ENCODE measurements at places on chromosomes 3 and 15.

DNA sequence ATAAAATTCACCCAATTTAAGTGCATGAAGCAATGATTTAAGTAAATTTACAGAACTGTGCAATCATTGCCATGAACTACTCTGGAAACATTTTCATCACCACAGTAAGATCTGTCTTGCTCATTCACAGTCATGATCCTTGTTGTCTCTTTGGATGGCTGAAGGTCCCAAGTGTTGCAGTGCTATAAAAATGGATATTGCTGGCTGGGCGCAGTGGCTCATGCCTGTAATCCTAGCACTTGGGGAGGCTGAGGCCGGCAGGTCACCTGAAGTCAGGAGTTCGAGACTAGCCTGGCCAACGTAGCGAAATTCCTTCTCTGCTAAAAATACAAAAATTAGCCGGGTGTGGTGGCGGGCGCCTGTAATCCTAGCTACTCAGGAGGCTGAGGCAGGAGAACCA is 17.0 kb downstream of the SNRPN start:
- no peak for DNase-seq

- DNase-seq, result no peak
These were observed 41.1 kb upstream of the TIPARP start for GRCh38 chr3:156633335-156633734.

DNA sequence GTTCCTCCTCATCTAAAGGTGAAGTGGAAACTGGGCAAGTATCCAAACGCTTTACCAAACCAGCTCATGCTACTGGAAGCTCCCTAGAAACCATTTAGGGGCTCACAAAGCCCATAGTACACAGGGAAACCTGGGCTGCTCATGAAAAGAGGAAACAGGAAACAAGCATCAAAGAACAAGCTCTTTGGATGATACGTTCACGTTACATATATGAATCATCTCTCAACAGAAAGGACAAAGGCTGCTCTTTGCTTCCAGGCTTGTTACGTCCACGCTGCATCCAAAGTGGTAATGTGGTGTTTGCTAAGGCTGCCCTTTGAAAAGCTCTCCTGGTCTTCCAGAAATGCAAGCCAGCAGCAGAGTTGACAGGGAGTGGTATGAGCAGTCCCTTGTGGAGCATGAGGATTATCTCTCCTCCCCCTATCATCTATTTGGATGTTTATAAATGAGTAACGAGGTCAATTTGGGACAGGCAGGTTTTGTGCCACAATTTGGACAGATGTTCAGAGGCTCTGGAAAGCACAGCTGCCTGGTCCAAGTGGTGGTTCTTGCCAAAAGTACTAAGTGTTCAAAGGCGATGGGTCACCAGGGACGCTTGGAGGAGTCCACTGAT is 98.0 kb upstream of the RORA start:
- no peak for DNase-seq

DNA sequence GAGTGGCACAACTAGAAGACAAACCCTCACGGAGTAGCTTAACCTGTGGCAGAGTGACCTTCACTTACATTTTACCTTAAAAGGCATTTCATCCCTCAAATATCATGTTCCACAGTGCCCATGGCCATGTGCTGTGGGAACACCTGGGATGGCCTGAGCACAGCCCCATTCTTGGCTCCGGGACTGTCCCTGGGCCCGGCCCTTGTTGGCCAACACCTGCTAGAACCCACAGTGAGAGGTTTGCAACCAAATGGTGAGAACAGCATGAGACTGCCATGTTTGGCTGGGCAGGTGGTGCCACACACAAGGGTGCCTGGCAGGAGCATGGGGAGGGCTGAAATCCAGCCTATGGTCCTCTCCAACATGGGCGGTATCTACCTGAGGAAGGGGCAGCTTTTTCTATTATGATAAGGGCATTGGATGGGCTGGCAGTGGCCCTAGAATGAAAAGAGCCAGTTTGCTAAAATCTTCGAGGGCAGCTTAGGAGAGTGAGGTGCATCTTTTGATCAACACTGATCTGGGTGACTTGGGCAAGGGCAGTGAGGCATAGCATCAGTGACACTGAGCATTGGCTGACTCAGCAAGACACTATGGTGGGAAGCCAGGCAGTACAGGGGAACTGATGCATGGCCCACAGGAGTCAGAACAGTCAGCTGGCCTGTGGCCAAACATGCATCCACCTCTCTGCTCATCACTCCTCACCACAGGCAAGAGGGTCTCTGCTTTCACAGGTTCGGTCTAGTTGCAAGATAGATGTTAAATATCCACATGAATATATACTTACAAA is 53.9 kb downstream of the SYNM start:
- no peak for DNase-seq

GRCh38 chr15:77009176-77009575 is 14.2 kb downstream of the PSTPIP1 start:
- DNase-seq, result no peak

DNA sequence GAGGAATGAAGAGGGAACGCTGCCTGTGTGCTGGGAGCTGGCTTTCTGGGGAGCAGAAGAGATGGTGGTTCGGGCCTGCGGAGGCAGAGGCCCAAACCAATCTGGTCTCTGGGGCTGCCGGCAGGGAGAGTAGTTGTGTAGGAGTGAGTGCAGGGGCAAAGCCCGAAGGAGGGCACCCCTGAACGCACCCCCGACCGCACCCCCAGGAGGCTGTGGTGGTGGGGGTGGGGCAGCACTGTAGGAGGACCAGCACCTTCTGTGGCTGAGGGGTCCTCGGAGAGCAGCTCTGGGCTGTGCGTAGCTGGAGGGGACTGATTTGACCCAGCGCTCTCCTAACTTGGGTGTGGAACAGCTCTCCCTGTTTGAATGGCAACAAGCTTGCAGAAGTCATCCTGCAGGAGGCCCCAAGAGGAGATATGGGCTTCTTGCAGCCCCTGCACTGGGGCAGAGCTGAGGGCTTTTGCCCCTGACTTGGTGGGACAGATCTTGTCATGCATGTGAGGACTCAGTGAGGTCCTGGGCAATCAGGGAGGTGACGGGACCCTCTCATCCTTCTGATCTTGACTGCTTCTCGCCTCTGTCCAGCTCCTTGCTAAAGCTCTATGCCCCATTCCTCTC is 26.1 kb downstream of the C15orf39 start:
- DNase-seq, result no peak

GRCh38 chr3:11381141-11381540 is 108.9 kb downstream of the ATG7 start:
- DNase-seq, result no peak

DNA sequence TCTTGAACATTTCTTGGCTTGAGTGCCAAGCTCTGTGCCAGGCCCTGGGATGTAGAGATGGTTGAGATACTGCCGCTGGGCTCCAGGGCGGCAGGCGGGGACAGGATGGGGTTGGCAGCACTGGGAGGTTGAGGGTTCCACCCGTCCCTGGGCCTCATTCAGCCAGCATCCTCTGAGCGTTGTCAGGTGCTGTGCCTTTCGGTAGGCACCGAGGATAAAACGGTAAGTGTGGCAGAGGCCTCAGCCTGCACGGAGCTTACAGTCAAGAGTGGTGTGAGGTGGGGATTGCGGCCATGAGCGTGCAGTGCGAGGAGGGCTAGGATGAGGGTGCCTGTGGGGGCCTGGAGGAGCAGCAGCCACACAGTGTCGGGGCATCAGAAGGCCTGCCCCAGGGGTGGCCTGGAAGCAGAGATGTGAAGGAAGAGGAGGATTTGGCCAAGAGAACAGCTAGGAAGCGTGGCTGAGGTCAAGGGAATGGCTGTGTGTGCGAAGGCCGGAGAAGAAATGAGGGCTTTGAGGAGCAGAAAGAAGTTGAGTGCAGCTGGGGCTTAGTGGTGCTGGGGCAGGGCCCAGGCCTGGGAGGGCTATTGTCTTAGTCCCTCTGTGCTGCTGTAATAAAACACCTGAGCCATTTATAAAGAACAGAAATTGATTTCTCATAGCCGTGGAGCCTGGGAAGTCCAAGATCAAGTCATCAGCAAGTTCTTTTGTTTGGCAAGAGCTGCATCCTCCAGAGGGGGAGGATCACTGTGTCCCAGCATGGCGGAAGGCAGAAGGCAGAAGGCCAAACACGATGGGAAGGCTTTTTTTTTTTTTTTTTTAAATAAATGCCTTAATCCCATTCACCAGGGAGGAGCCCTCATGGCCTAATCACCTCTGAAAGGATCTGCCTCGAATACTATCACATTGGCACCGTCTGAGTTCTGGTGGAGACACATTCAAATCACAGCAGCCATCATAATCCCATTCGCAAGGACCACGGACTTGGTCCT is 22.7 kb downstream of the CORO2B start:
- DNase-seq, result no peak

- DNase-seq, result no peak
These were observed 762.7 kb upstream of the CFAP20DC start for GRCh38 chr3:59812237-59813147.

GRCh38 chr3:94654096-94654495 is 591.2 kb downstream of the NSUN3 start:
- no peak for DNase-seq

DNA sequence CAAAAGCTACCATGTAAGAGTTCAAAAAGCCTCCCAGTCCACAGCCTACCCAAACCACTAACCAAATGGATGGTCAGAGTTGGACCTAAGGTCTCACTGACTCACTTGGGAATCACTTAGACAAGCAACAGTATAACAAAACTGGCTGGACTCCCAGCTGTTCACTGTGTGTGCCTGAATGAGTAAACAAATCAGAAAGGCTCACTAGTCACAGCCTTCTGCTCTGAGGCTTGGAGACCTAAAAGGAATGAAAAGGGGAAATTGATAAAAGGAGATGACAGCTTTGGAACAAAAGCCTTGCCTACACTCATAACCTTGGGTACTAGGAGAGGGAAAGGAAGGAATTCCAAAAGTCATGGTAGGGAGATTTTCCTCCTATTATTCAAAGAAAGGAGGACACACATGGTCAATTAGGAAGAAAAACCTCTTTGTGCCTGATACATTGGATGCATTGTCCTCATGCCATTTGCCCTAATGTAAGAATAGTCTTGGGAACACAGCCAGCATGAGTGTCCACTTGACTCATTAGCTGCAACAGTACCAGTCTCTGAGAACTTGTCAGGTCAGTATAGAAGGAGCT is 92.3 kb downstream of the FRMD5 start:
- no peak for DNase-seq

- DNase-seq, result peak; percentile 19
These were observed 120.8 kb downstream of the FEZF2 start for GRCh38 chr3:62252438-62253157.

All from NCI-H1048 (cell line).